Lung (tissue), 17 donors: ENCODE measurements at places on chromosomes 1 and 21.

DNA sequence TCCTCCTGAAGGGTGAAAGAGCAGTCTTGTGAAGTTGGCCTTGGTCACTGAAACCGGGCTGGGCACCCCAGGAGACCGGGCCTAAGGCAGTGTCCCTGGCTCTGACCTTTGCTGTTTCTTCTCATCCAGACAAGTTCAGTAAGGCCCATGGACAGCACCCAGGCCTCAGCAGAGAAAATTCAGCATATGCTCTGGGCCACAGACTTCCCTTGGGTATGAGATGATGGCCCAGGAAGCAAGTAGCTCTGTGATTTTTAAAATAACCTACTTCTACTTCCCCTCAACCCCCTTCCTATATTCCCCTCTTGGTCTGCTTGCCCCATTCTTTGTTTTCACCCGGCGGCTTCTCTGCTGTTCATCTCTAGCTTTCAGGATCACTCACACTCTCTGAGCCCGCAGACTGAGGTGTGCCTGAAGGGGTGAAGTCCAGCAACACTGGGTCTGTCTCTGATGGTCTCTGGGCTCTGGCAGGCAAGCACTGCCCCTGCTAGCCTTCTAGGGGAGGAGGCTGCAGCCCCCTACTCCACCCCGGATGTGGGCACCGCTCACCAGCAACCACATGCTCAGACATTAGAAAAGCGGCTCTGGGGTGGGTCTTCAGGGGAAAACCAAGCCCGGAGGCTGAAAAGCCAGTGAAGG, 2.9 kb upstream of the GPR25 start:
- no peak for DNase-seq

- no peak for DNase-seq
Measured at GRCh38 chr1:87464022-87464490, 135.4 kb downstream of the LMO4 start.

GRCh38 chr1:119773711-119774241, 5.1 kb upstream of the HMGCS2 start:
- peak; percentile 20 for DNase-seq

- no peak for DNase-seq
Measured at GRCh38 chr1:154809436-154810413, 60.4 kb downstream of the KCNN3 start.

- peak; percentile 2 for DNase-seq
Measured at GRCh38 chr21:20106368-20106767, 891.8 kb upstream of the NCAM2 start.

DNA sequence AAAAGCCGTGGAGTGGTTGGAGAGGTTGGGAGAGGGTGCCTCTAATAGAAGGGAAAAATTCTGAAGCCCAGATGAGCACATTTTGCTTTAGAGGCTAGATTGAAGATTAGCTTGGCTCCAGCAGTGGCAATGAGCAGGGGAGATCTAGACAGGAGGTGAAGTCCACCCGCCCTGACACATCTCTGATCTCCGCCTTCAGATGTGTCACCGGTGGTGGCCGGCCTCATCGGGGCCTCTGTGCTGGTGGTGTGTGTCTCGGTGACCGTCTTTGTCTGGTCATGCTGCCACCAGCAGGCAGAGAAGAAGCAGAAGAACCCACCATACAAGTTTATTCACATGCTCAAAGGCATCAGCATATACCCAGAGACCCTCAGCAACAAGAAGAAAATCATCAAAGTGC, 8.4 kb downstream of the SYT11 start:
- no peak for DNase-seq

GRCh38 chr1:150906329-150906728, 19.4 kb downstream of the CTXND2 start:
- no peak for DNase-seq

DNA sequence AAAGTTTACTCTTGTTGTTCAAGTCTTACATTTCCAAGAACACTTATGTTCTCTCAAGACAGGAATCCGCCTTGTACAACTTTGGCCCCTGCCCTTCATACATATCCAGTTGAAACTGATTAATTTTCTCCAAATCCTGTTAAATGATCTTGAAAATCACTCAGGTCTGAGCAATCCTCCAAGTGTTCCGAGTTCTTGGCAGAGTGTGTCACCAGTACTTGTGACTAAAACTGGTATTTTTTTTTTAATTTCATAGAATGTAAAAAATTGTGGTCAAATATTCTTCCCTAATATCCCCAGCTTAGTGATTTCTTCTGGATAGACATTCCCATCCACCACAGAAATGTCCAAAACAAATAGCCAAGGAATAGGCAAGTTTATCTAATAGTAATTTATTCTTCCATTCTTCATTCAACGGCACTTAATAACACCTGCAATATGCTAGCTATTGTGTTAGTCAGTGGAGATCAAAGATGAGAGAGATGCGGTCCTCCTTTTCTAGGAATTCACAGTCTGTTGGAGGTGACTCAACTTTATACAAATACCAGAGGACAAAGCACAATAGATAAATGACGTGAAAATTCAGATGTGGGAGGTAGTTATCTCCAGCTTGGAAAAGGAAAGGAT, 71.4 kb downstream of the DIRAS3 start:
- DNase-seq, result no peak

GRCh38 chr21:45853703-45854342, 127.7 kb upstream of the COL6A1 start:
- no peak for DNase-seq

- DNase-seq, result no peak
Measured at GRCh38 chr1:247304031-247304430, 27.6 kb downstream of the ZNF496 start.

DNA sequence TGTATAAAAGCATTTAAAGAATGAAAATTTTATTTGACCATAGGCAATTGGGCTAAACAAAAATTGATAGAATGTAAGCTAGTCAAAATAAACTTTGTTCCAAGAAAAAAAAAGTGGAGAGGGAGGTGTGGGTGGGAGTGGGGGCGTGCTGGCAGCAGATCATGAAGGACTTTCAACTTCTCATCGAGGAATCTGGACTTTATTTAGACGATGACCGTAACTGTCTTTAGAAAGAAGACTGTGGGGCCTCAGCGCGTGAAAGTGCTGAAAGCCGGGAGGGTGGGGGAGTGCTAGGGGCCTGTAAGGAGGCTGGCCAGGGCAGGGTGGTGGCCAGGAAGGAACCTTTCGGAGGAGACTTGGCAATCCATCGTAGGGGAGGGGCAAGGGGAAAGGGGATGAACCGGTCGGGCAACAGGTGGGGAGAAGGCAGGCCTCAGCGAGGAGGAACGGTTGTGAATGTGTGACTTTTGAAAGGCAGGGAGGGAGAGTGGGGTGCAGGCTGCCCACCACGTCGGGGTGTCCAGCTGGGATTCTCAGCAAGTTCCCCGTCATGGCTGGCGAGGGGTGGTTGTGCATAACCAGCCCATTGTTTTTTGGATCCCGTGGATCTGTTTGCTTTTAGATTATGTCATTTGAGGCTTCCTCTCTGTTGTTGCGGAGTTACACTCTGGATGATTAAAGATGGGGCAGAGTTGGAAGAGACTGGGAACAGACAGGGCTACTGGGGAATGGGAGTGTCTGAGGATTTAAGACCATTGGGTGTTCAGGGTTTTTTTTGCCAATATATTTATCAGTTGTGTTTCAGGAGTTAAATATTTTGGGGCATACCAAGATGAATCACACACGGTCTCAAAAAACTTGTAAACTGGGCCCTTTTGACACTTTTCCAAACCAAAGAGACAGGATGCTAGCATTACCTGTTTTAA, 35.5 kb downstream of the HUNK start:
- peak; percentile 50 for DNase-seq

- DNase-seq, result no peak
Measured at GRCh38 chr1:234270581-234271242, 102.5 kb upstream of the COA6 start.

GRCh38 chr1:46062651-46063319, 69.6 kb downstream of the PIK3R3 start:
- no peak for DNase-seq

GRCh38 chr1:78980511-78980910, 26.0 kb downstream of the ADGRL4 start:
- DNase-seq, result no peak

- no peak for DNase-seq
Measured at GRCh38 chr1:177793900-177794299, 176.0 kb downstream of the SEC16B start.

GRCh38 chr1:212166244-212166643, 119.0 kb upstream of the PPP2R5A start:
- no peak for DNase-seq

DNA sequence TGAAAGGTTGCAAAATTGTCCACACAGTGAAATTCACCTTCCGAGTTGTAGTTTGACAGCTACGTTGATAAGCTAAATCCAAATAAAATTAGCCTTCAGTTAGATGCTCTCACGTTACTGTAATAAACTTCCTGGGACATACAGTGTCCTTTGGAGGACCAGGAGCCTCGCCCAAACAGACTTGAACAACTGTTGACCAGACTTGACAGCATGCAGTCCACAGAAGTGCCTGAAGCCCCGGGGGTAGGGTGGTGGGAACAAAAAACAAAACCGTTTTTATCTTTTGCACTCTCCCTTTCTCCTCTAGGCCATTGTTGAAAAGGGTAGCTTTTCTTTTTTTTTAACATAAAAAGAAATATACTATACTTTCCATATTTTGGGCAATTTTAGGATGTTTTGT, 172.8 kb upstream of the SAMSN1 start:
- DNase-seq, result no peak

DNA sequence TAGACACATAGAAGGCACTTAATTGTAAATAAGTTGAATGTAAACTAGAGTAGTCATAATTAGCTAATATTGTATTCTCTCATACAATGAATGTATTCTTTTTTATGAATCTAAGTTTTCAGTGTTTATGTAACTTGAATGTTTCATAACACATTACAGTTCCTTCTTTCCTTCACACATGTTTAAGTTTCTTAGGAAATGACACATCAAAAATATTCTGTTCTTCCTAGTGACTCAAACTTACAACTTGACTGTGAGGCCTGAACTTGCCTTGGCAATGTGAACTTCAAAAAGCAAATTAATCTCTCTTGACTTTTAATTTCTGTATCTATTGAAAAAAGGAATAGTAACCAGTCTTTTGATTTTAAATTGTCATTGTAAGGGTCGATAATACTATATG, 700.1 kb downstream of the KCNT2 start:
- DNase-seq, result peak; percentile 4

DNA sequence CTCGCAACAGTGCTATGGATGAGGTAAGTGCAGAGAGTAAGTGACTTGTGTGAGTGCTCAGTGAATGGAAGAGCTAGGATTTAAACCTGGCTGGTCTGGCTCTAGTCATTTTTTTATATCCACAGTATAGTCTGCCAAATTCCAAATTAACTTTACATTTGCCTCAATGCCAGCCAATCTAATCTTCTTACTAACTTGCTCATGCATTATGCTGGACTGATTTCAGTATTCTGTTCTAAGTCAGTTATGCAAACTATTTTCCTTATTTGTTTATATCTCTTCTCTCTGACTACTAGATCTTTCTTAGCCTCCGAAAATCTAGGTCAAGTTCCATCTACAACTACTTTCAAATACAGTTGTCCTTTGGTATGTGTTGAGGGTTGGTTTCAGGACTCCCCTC, 133.3 kb downstream of the XPR1 start:
- DNase-seq, result peak; percentile 15

DNA sequence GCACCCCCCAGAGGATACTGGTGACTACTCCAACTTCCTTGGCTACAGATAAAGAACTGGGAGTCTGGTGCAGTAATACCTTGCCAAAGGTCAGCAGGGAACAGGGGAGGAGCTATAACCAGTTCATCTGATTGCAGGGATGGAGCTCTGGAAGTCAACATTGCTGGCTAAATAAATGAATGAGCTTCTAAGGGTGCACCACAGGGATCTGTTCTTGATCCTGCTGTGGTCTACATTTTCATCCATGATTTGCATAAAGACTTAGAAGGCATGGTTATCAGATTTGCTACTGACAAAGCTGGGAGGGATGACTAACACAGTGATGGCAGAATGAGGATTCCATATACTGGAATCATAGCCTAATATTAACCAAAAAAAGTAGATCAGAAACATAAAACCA, 18.3 kb downstream of the PLEKHA6 start:
- DNase-seq, result no peak

DNA sequence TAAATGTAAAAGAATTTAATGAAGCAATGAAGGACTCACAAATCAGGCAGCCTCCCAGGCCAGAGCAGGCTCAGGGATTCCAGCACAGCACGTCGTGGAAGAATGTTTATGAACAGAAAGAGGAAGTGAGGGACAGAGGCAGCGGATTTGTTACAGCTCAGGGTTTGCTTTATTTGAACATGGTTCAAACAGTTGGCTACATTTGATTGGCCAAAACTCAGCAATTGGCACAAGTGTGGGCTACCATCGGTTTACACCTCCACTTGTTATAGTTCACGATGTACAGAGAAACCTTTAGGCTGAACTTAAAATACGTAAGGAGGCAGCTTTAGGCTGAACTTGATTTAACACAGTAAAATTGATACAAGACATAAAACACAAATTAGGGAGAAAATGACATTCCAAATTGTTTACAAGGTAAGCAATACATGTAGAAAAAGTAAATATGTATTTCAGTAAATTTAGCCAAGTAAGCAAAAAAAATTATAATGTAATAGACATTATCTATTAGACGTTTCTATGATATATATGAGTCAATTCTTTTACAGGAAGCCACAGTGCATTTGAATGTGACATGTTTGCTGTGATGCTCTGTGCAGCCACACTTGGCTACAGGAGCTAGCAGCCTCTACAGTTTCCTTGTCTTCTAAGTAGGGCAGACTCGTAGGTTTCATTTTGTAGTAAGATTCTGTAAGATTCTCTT, 126.5 kb downstream of the ADSS2 start:
- DNase-seq, result peak; percentile 28

- DNase-seq, result no peak
Measured at GRCh38 chr1:222787729-222788128, 27.1 kb upstream of the DISP1 start.

DNA sequence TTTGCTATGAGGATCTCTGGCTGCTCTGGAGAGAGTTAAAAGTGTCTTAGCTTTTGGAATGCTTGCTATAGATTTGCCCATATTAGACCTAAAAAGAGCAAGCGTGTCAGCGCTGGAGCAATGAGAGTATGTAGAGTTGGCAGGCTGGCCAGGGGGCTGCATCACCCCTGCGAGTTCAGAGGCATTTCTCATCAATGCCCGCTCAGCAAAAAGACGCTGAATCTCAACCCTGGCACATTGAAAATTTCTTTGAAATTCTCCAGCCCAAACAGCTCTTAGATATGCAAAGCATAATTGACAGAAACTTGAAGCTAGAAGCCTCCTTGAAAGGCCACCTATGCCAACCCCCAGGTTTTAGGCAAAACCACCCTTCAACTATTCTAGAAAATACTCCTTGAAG, 135.5 kb upstream of the F3 start:
- DNase-seq, result no peak

DNA sequence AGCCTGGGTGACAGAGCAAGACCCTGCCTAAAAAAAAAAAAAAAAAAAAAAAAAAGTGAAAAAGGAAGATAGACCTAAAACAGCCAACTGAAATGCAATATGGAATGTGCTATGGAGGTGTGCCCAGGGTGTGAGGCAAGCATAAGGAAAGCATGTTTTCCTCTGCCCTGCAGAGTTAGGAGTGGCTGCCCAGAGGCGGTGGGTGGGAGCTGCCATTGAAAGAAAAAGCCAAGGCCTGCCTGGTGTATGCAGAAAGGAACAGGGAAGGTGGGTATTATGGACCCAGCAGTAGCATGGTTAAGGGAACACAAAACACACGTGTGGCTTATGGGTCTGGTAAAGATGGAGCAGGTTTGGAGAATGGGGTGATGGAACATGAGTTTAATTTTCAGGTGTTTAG, 8.9 kb downstream of the CD244 start:
- DNase-seq, result no peak

GRCh38 chr1:237754627-237755026, 136.1 kb downstream of the ZP4 start:
- no peak for DNase-seq

GRCh38 chr1:7688659-7689058, 82.4 kb upstream of the VAMP3 start:
- DNase-seq, result no peak

GRCh38 chr21:17731554-17731953, 87.6 kb downstream of the C21orf91 start:
- no peak for DNase-seq
